Kidney capillary endothelial cell (primary cell): ENCODE measurements at places on chromosomes 5 and 9.

- no peak for DNase-seq
Observed at GRCh38 chr5:14107536-14107935, 35.6 kb upstream of the TRIO start.

- no peak for DNase-seq
Observed at GRCh38 chr5:37198842-37199241, 50.3 kb downstream of the CPLANE1 start.

DNA sequence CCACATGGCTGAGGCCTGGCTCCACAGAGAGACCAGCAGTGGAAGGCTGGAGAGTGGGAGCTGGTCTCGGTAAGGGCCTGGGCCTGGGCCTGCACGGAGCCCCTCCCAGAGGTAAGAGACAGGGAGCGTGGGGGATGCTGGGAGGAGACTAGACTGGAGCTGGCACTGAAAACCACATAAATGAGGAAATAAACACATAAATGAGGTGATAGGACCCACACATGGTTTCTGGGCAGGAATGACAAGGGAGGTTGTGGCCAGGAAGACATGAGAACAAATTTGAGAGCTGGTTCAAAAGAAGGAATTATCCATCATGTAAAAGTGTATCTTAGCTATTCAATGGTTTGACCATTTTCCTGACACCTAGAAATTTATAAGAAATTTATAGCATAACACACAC is 451.7 kb upstream of the DAP start:
- DNase-seq, result no peak

- DNase-seq, result no peak
Observed at GRCh38 chr5:140840978-140841962, at the start of gene PCDHA8. PCDHA8 (plus strand) TSS chr5:140841187; CDS start chr5:140841322, 135 bp downstream.

DNA sequence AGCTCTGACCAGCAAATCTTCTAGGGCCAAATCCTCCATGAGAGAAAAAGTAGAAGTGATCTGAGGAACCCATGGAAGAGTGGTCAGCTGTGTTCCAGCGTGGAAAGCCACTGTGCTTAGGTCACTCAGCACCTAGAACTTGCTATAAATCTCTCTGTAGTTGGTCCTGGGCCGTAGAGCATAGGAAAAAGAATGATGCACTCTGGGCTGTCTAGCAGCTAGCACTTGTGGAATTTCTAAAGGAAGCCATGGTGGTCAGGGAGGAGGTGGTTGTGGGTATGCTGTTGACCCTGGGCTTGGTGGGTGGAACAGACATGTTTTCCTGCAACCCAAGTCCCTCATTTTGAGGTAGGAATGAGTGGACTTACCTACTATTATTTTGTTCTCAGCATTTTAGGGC is 48.1 kb downstream of the GGTA1 start:
- DNase-seq, result no peak
